RKO (cell line): ENCODE measurements at places on chromosomes 6 and 20.

DNA sequence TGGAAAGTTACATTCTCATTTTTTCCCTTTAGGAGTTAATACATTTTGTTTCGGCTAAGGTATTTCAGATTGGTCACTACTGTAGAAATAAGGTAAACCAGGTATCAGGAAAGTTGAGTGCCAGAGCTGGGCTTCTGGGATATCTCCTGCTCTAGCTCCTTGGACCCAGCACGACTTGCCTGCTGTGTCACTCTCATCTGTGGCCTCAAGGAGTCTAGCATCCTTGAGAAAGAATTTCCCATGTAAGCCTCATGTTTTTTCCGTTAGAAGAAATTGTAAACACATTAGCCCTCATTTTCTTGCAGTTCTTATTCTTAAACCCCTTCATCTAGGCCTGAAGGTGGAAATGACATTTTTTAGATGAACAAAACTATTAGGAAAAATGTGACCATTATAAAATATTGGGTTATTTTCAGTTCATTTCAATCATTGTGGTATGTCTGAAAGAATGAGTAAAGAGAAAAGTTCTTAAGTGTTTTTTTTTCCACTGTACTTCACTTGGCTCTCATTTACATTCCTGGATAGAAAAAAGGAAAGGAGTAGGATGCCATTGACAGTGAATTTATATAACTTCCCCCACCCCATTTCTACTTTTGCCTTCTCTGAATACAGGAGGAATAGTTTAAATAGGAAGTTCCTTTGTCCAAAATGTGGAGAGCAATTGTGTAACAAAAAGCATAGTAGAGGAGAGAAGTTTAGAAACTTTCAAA, 46.7 kb downstream of the CD2AP start:
- no peak for DNase-seq

- no peak for DNase-seq
Measured at GRCh38 chr6:88105741-88106340, 58.2 kb downstream of the SPACA1 start.

DNA sequence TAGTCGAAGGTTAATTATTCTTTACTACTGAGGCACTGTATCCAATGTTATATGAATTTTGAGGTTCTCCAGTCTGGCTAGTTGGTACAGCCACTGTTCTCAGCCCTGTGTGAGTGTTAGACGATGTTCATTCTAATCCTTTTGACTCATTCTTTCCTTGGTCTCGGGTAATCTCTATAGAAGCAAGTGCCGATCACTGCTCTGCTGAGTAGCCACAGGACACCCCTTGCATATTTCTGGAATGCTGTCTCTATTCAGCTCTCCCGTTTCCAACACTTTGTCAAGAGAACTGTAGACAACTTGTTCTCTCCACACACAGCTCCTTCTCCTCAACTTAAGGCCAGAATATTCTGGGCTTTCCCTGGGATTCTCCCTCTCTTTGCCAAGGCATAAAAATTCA, 42.4 kb upstream of the PLCB1 start:
- peak; percentile 19 for DNase-seq

- no peak for DNase-seq
Measured at GRCh38 chr20:25129908-25130307, 48.0 kb upstream of the VSX1 start.

- DNase-seq, result no peak
Measured at GRCh38 chr20:2217857-2218539, 77.8 kb upstream of the TGM3 start.

DNA sequence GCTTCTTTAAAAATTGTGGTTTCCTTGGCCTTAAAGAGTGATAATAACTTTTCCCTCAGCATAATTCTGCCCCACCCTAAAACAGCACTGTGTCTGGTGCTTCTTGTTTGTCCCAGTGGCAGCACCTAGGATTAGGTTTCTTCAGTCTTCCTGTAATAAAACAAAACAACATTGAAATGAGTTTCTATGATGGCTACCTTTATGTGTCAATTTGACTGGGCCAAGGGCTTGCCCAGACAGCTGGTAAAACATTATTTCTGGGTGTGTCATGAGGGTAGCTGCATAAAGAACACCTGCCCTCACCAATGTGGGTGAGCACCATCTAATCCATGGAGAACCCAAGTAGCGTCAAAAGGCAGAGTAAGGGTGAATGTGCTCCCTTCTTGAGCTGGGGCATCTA, 117.8 kb downstream of the QRSL1 start:
- DNase-seq, result no peak

- no peak for DNase-seq
Measured at GRCh38 chr6:108580646-108581045, 19.9 kb downstream of the FOXO3 start.

DNA sequence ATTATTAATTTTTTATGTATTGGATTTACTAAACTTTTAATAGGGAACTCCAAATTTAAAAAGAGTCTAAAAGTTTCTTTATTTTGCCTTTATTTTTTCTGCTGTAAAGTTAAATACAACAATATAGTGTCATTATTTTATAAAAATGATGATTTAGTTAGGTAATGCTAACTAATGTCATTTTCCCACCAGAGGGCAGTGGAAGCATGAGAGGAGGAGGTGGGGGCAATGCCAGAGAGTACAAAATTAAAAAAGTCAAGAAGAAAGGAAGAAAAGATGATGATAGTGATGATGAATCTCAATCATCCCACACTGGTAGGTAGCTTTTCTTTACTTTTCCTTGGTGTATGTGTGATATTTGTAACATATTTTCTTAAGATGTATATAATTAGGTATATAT, 20.2 kb upstream of the FHL5 start:
- no peak for DNase-seq

DNA sequence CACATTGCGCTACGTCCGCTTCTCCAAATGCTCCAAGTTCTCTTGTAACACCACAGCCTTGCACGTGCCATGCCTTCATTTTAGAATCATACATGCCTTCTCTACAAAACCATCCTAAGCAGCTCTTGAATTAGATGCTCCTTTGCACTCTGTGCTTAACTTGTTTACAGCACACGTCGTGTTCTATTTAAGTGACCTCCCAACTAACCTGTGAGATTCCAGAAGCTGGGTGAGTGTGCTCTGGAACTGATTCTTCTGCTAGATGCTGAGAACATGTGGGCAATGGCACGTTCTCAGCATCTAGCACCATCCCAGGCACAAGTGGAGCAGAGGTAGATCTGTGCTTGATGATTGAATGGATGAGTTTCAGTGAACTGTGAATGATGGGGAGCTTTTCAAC, 100.0 kb upstream of the NEDD9 start:
- no peak for DNase-seq

DNA sequence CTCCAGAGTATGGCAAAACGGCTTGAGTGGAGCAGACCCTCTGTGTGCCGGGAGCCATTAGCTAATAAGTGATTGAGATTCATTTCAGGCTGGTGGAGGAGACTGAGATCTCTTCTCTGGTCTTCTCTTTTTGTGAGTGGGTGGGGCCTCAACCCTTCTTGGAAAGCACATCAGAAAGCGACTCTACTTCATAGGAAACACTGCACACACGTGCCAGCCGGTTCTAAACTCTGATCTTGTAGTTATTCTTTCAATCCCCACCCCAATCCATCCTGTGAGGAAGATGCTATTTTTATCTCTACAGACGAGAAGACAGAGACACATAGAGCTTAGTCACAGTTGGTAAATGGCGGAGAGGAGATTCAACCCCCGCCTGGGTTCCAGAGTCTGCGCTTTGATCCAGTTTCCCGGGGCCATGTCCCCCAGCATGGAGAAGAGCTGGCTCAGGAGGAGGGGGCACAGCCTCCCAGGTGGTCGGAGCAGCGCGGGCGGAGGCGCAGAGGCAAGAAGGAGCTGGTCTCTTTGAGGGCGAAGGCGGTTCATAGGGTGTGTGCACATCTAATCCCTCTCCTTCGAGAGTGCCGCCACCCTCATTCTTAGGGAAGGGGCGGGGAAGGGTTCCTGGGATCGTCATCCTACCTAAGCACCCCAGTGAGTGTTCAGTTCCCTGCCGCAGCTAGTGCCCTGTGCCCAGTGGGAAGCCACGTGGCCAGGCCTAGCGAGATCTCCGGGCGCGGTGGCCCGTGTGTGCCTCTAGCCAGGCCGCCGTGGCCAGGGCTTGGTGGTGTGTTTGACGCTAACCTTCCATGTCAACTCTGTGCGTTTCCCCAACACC, 49.0 kb upstream of the TAGAP start:
- DNase-seq, result no peak

- DNase-seq, result no peak
Measured at GRCh38 chr20:44714701-44715498, at the start of gene CCN5. TSS of gene CCN5 (plus strand) at chr20:44715369. CDS start at chr20:44715391, 22 bp downstream.

- DNase-seq, result no peak
Measured at GRCh38 chr20:43776691-43777090, 49.9 kb upstream of the GTSF1L start.

GRCh38 chr20:61041481-61041880, 210.6 kb upstream of the CDH4 start:
- DNase-seq, result no peak

- no peak for DNase-seq
Measured at GRCh38 chr6:80437221-80437620, 330.8 kb downstream of the BCKDHB start.

GRCh38 chr6:83167726-83168278, 25.3 kb downstream of the PGM3 start:
- DNase-seq, result no peak

DNA sequence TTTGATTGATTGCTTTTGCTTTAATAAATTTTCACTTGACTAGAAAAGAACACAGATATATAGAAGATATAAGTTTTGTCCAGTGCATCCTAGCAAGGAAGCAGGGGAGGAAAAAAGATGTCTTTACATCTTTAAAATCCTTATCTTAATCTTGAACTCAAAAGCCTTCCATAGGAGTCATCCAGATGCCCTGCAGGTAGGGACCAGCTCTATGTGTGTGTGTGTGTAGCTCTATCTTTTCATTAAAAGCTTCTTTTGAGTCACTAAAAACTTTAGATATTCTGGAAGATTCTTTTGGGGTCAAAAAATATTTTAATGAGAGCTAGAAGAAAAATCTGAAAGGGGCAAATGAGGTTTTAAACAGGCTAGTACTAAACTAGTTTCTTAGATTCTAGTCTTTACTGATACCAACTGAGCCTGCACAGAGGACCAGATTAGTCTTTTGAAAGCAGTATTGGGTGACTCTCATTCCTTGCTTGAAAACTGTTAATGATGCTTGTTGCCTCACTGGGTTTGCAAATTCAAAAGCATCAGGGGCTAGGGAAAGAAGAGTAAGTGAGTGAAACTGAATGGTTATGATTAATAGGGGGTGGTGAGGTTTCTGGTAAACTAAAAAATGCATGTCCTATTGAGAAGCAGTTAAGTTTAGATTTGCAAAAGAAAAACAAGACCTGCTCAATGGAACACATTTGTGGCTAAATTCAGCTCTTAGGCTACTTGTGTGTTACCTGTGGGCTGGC, 40.6 kb upstream of the JAG1 start:
- DNase-seq, result no peak

GRCh38 chr6:155770313-155770712, 314.7 kb upstream of the NOX3 start:
- no peak for DNase-seq

DNA sequence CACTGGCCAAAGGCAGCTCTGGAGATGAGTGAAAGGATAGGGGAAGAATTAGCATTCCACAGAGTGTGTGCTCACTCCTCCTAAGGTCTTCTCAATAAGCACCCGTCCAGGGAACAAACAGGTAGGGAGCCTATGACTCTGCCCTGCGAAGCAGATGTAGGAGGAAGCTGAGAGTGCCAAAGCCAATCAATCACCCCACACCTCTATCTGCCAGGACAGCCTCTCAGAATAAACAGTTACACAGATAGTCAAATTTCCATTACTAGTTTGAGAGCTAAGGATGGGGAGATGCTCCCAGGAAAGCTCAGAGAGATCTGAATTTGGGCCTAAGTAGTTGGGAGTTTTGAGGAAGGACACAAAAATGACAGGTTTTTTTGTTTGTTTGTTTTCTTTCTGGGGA, 40.5 kb upstream of the SLA2 start:
- no peak for DNase-seq

- no peak for DNase-seq
Measured at GRCh38 chr6:143699430-143699825, 21.7 kb downstream of the PHACTR2 start.

GRCh38 chr6:110495949-110496348, 19.5 kb upstream of the SLC22A16 start:
- no peak for DNase-seq

GRCh38 chr6:25639653-25640052, 12.4 kb upstream of the SCGN start:
- no peak for DNase-seq

DNA sequence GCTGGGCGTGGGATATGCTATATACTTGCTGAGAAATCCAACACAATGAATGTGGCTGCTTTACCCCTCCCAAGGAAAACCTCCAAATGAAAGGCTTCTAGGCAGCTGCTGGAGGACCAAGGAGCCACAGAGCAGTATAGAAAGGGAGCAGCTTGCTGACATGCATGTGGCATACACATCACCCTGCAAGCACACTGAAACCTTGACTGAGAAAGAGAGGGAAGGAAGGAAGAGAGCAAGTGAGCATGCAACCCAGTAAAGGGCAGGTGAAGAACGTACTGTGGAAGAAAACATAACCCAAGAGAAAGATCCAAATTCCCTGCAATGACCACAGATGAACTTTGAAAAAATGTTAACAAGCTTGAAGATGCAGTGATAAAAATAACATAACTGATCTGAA, 543.0 kb downstream of the KIF16B start:
- DNase-seq, result no peak

DNA sequence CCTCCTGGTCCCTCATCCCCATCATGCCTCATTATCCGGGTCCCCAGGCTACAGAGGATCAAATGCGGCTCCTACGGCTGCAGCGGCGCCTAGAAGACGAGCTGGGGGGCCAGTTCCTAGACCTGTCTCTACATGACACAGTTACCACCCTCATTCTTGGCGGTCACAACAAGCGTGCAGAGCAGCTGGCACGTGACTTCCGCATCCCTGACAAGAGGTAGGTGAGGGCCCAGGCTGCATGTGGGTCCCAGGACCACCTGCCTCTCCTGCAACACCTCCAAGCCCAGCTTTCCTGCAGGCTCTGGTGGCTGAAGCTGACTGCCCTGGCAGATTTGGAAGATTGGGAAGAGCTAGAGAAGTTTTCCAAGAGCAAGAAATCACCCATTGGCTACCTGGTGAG, 8.2 kb upstream of the PTPRA start:
- DNase-seq, result no peak

- no peak for DNase-seq
Measured at GRCh38 chr6:32393665-32394420, 13.1 kb downstream of the BTNL2 start.

DNA sequence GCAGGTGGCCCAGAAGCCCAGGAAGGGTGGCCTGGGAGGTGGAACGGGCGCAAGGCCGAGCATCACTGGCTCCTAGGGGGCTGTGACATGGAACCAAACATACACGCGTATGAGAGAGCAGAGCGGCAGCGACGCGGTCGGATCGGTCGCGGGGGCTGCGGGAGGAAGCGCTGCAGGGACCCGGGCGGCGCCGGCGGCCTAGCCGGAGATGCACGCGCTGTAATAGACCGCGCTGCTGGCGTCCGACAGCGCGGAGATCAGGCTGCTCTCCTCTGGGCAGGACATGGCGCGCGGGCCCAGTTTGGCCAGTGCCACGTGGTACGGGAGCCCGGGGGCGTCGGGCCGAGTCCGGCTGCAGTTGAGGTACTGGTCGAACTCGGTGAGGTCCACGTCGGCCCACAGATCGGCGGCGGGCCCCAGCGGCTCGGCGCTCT, 1.5 kb downstream of the SOX18 start:
- DNase-seq, result no peak

GRCh38 chr20:914727-915498, 1.2 kb downstream of the ANGPT4 start:
- DNase-seq, result no peak
